ENCODE measurements at places on chromosomes 6 and 20. TPM values are rescaled to one million over a fixed set of nuclear protein-coding genes. Genes with fewer than 3 reads are reported as not detected.

DNA sequence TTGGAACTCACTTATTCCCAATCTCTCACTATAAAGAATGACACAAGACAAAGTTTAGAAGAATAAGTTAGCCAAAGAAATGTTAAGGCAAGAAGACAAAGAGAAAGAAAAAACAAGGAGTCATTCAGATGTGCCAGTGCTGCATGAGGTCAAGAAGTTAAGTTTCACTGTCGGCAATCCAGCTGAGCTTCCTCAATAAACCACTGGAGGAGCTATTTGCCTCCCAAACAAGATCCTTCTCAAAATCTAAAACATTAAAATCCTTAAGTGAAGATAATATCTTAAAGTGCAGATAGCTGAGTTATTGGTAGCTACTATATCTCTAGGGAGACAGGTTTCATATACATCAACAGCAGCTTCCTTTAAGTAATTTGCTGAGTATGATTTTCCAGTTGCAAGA, 512.3 kb downstream of the HDGFL1 start:
- no peak for DNase-seq

DNA sequence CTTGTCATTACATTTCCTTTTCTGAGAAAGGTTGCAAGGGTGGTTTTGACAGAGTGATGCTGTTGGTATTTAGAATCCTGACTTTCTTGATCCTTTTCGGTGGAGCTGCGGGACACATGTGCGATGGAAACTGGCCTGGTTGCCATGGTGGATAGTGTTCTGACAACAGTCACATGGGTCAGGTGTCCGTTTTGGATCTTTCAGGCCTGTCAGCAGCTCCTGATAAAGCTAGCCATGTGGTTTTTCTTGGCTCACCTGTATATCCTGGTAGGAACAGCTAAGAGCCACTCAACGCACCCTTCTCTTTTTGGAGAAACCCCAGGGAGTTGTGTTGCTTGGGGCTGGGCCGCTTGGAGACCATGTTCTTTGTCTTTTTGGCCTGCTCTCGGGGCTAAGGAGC, 177.4 kb downstream of the MTFR2 start:
- DNase-seq = no peak

DNA sequence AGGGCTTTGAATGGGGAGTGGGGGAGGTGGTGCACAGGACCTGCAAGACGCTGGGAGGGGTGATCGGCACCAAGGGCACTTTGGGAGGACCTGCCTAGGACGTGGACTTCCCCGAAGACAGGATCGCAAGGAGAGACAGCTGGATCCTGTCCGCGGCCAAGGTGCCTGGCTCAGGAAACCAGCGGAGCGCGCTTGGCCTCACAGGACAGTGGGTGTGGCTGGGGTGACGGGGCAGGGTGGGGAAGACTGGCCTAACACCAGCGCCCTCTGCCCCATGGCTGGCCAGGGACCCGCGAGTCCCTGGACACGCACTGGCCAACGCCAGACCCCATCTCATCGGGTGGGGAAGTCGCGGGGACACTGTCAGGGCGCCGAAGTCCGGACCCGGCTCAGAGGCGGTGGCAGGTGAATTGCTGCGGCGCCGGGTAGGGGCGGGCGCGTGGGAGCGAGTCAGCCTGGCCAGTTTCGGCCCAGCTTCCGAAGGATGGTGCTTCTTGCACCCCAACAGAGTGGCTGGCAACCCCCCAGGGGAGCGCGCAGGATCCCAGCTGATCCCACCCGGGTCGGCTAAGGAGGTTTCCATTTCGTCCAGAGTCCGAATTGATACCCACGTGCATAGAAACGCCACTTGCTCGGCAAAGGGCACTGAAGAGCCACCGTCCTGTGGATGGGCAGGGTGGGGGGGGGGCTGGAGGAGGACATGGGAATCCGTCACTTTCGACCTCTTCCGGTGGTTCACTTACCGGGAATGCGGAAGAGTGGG, 785 bp upstream of the THBD start:
- DNase-seq = peak; percentile 52

GRCh38 chr20:34583544-34583943, 25.0 kb downstream of the MAP1LC3A start:
- peak; percentile 27 for DNase-seq

DNA sequence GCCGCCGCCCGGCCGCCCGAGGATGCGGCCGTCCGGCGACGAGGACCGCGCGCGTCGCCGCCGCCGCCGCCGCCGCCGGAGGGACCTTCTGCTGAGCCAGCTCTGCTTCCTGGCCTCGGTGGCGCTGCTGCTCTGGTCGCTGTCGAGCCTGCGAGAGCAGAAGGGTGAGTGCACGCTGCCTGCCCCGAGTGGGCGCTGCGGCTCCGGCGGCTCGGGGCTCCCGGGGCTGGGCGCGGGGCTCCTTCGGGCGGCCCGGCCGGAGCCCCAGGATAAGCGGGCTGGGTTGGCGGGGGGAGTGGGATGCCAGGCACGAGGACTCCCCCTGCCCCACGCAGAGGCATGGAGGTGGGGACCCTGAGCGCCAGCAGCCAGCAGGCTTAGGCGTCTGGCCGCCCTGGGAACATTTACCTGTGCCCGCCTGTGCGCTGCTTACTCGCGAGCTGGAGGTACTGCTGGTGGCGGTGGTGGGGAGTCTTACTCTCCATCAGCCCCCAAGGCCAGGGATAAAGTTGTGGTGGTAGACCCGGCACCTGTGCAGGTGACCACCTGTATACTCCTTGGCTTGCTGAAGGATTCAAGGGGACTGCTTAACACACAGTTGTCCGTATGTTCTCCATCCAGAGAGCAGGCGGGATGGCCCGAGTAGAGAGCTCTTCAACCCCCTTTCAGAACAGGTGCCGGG, 520 bp downstream of the SLC24A3 start:
- no peak for DNase-seq

DNA sequence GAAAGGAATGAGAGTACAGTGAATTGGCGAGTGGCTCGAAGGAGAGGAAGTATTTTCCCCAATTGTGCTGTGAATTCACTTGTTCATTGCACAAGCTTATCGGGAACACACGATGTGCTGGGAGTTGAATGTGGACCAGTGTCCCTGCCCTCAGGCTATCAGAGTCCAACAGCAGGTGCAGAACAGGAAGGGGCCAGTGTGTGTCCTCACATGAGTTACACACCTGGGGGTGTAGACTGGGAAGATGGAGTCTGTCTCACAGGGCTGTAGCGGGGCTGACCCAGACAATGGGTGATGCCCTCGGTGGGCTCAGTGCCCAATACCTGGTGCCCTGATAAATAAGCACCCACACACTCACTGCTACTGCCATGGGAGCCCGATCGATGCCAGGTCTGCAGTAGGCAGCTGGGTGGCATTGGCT, 14.4 kb downstream of the DUSP22 start:
- no peak for DNase-seq

DNA sequence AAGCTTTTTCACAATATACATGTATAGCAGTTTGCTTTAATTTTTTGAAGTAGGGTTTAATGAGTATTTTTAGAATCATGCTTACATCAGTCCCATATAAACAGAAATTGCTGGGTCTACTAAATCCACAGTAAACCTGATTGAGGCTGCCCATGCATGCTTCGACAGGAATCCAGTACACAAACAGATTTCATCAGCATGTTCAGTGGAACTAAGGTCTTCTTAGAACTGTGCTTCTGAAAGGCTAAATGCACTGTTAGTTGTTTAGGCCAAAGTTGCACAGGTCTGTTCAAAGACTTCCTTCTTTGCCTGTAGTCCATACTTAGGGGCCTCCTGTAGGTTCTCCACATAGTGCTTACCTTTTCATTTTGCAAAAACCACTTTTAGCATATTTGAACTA, 42.5 kb upstream of the THBS2 start:
- no peak for DNase-seq

GRCh38 chr6:34928220-34928619, 39.2 kb downstream of the ANKS1A start:
- DNase-seq = no peak

GRCh38 chr6:132132422-132132821, 181.2 kb upstream of the CCN2 start:
- DNase-seq = peak; percentile 67

GRCh38 chr20:56664796-56665195, 35.7 kb downstream of the TFAP2C start:
- DNase-seq = no peak

DNA sequence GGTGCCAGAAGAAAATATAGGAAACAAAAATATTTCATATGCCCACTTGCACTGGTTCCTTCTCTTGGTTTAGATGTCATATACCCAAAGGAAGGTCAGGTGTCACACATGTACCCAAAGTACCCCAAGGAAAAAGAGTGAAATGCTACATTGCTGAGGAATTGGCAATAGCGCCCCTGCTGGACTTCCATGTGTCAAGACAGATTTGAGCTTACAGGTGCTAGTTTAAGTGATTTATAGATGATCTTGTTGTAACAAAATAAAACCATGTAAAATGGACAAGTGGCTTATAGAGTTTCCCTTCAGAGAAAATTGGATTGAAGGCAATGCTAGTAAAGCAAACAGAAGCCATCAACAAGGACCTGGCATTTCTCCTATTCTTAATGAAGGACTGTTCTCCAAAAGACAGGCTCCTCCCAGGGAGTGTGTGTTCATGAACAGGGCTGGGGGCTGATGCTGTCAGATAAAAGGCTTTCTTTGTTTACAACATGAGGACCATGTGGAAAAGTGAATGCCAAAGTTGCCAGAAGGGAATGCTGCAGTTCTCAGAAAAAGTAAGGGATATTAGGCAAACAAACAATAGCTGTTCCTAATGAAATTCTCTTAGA, 64.3 kb upstream of the PAK5 start:
- no peak for DNase-seq

GRCh38 chr6:11044712-11045167, 635 bp upstream of the ELOVL2 start:
- no peak for DNase-seq

DNA sequence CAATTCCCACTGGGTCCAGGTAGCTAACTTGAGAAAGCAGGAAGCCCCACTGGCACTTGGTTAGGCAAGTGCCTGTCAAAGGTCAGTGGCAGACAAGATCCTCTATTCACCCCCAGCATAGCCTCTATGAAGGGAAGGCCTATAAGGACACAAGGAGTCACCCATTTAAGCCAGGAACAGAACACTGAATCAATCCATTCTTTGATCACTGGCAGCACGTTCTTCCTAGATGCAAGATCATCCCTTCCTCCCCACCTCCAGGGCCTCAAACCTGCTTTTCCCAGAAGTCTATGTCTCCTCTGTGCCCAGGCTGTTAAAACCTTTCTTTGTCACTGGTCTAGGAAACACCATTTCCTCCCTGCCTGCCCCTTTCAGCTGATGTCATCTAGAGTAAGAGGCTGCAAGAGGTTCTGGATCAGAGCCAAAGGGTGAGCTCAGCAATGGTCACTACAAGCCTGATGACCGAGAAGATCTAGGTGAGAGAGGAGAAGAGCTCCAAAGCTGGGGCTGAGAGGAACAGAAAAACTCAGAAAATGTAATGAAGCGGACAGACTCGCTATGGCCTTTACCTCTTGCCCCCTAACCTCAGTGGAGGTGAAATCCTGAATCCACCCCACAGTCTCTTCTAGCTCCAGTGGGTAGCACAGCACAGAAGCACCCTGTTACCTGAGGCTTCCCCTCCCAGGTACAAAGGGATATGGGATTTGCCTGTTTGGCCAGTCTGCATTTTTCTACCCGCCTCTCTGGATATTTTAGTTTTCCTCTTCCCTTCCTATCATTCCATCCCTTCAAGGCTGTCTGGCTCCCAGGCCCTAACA, 1.8 kb downstream of the GTPBP2 start:
- peak; percentile 93 for DNase-seq

- no peak for DNase-seq
Measured at GRCh38 chr20:1761116-1761515, 103.5 kb upstream of the SIRPG start.

DNA sequence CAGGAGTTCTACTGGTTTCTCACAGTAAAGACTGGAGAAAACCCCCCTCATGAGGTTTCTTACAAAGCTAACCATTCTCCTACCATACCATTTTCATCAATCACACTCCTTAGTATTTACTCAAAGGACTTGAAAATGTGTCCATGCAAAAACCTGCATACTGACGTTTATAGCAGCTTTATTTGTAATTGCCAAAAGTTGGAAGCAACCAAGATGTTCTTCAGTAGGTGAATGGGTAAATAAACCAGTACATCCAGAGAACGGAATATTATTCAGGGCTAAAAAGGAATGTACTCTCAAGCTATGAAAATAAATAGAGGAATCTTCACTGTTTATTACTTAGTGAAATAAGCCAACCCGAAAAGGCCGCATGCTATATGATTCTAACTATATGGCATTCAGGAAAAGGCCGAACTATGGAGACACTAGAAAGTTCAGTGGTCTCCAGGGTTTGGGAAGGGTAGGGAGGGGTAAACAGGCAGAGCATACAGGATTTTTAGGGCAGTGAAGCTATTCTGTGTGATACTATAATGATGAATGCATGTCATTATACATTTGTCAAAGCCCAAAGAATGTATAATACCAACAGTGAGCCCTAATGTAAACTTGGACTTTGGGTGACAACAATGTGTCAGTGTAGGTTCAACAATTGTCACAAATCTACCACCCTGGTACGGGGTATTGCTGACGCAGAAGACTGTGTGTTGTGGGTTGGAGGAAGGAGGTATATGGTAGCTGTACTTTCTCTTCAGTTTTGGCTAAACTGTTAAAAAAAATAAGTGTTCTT, 50.6 kb downstream of the SNX5 start:
- no peak for DNase-seq

- DNase-seq = peak; percentile 76
Measured at GRCh38 chr6:2876210-2877056, 26.7 kb downstream of the SERPINB9 start.

- DNase-seq = no peak
Measured at GRCh38 chr6:70289299-70289698, 13.6 kb downstream of the COL9A1 start.

- no peak for DNase-seq
Measured at GRCh38 chr20:23926944-23927872, 47.7 kb upstream of the CST5 start.

GRCh38 chr20:32088759-32089158, 20.8 kb upstream of the TM9SF4 start:
- DNase-seq = no peak

The PKHD1 gene
- total RNA-seq = not detected

The THBS2 gene
- total RNA-seq = not detected

The SLC16A10 gene
- total RNA-seq = not detected

The SYNDIG1 gene
- not detected for total RNA-seq

The RFX6 gene
- not detected for total RNA-seq

The TINAG gene
- total RNA-seq = not detected

The NKX2-4 gene
- 21.4 TPM for total RNA-seq

The TFAP2D gene
- not detected for total RNA-seq

The TMEM200A gene
- total RNA-seq = 6.4 TPM

Data from SJSA1 (cell line).